ENCODE measurements at places on chromosomes 11 and 22.

DNA sequence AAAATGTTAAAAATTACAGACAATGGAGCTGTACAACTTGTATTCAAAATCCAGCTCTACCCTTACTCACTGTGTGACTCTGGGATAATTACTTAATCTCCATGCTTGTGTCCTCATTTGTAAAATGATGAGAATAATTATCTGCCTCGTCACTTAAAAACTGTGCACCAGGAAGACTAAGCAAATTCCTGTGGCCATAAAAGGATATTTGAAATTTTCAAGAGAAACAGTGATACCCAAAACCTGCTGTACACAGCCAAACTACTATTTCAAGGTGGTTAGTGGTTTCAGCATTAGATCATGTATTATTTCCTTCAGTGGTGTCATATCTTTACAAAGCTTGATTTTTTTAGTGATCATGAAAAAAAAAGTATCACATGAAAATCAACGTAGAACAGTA is 136.9 kb downstream of the METTL15 start:
- no peak for DNase-seq

GRCh38 chr11:69523453-69523852 is 42.0 kb downstream of the LINC01488 start:
- no peak for DNase-seq

- peak; percentile 30 for DNase-seq
Observed at GRCh38 chr22:39148727-39149535, 3.5 kb downstream of the CBX7 start.

GRCh38 chr11:74932797-74933196 is 16.1 kb downstream of the XRRA1 start:
- DNase-seq: no peak

- no peak for DNase-seq
Observed at GRCh38 chr11:12199231-12199948, 89.0 kb downstream of the MICAL2 start.

GRCh38 chr11:33542921-33543320 is 157.7 kb downstream of the C11orf91 start:
- DNase-seq: peak; percentile 43

GRCh38 chr22:42294034-42294985 is 23.9 kb upstream of the TCF20 start:
- DNase-seq: no peak
